ENCODE measurements at places on chromosomes 5 and 9.
A peak's percentile ranks its signal among the peaks of the same experiment; 100 is the strongest.

GRCh38 chr9:121700165-121700831, 48.9 kb downstream of the DAB2IP start:
- DNase-seq = no peak

DNA sequence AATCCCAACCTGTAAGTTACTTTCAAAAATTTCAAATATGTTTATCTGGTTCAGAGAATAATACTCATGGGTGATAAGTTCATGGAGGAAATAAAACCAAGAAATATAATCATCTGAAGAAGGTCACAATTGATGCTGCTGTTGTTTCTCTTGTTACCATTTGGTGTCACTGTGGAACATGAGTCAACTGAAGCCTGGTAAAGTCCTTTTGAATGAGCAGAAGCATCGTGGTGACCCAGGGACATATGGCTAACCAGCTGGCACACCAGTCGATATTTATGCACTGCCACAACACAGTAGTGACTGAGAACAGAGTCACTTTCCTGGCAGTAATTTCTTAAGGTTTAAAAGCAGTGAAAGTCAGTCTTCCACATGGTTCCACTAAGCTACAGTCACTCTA, 612.9 kb upstream of the TLE4 start:
- DNase-seq = no peak

DNA sequence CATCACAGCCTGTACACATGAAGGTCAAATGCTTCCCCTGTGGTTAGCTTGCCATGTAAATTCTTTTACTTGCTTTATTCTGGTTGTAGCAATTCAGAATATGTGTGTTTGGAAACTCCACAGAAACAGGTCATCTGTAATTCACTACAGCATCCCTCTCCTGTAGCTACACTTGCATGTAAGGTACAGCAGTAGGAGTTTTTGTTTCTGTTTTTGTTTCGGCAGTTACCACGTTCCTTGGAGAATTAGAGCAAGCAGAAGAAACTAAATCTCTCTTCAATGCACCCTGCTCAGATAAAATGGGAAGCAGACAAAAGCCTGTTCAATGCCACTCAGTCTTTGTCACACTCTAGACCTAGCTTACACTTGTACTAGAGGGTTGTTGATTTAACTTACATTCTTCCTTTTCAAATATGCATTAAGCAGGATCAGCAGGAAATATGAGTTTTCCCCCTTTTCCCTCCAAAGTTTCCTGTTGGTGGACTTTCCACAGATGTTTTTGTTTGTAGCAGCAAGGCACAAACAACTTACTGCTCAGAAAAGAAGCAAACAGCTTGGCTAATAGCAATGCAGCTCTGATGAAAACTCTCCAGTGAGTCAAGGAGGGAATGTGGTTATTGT, 80.9 kb downstream of the YIPF5 start:
- no peak for DNase-seq

- no peak for DNase-seq
Measured at GRCh38 chr5:103375863-103376591, 117.5 kb downstream of the MACIR start.

DNA sequence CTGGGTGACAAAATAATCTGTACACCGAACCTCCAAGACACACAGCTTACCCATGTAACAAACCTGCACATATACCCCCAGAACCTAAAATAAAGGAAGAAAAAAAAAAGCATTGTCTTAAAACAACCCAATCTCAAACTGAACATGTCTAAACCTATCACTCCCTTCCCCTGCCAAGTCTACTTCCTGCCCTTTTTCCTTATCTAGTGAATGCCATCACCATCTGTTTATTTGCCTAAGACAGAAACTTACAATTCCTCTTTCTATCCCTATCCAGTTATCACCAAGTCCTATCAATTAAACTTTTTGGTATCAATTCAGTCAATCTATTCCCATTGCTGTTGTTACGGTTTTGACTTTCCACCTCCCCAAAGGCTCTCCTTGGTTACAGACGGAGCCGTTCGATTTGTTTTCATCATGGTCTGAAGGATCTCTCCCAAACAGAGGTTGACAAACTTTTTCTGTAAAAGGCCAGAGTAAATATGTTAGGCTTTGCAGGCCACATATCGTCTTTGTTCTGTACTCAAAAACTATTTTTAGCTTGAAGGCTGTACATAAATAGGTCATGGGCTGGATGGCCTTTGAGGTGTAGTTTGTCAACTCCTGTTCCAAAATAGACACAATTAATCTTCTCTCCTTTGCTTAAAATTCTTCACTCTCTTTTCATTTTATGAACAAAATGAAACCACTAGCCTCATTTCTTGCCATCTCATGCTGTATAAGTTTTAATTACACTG, 12.1 kb downstream of the NOL8 start:
- no peak for DNase-seq

DNA sequence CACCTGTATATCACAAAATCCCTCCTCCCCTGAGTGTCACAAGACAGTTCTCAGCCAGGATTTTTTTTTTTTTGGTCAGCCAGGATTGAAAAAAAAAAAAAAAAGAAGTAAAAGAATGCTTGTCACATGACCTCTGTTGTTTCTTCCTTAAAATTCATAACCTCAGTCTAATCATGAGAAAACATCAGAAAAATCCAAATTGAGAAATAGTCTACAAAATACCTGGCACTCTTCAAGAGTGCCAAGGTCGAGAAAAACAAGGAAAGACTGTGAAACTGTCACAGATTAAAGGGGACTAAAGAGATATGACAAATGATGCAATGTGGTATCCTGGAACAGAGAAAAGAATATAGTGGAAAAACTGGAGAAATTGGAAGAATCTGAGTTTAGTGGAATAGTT, 58.5 kb upstream of the SUB1 start:
- DNase-seq = no peak

DNA sequence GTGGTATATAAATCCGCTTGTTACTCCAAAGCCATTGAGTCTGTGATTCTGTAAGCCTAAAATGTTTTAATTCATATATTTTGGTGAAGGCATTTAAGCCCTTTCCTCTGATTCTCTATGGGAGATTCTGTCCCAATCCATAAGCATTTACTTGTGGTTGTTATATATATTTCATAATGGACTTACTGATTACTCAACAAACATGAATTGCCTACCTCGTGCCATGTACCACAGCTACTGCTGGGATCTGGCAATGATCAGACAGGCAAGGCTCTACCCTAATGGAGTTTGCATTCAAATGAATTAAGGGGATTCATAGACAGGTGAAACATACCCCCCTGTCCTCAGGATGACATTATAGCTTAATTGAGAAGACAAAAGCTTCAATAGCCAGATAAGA, 54.5 kb downstream of the C9orf152 start:
- DNase-seq = no peak

GRCh38 chr9:19464764-19465585, 56.2 kb downstream of the ACER2 start:
- DNase-seq = peak; percentile 48
